ENCODE measurements at places on chromosomes 16 and 17.

DNA sequence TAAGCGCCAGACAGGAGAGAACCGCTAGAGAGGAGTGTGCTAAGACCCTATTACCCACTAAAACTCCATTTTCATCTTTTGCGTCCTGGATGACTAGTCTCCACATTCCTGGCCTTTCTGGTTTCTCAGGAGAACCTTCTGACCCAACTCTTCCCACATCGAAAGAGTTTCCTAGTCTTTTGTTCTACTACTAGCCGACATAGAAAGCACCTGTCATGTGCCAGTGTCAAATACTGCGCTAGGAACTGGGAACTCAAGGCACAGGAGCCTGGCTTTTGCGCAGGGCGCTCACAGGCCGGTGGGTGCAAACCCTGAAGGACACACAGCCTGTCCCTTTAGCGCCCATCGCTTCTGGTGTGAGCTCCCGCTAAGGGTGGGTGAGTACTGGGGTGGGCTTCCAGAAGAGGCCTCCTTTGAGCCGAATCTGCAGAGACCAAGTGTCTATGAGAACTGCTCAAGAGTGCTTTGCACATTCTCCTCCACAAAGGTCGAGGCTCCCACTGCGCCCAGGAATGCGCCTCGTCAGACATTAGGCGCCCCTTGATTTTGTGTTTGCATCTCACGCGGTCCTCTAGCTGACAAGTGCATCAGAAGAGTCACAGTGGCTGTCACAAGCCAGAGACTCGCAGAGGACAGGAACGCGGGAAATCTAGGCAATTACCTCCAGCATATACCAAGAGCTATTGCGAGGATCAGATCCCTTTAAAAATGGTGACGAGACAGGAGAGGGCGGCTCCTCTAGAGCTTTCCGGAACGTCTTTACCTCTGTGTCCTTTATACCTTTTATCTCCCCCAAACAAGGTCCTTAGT lies 2.0 kb upstream of the PSMB3 start:
- no peak for DNase-seq

DNA sequence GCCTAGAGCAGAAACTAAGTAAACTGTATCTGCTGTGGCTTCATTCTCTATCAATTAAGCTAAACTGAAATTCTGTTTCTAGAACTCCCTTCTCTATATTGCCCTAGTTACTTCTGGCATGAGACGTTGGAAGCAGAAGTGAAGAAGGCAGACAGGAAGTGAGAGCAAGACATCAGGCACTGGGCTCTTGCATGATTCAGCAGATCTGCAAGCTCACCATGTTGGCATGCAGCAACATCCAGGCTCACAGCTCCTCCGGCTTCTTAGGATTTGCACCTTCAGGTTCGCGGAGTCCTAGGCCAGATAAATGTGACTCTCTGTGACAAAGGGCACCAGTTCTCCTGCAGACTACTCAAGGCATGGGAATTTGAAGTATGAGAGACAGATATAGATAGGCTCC lies 148.3 kb downstream of the CDH8 start:
- no peak for DNase-seq

- no peak for DNase-seq
These were observed 15.3 kb upstream of the NPTX1 start for GRCh38 chr17:80491478-80492342.

DNA sequence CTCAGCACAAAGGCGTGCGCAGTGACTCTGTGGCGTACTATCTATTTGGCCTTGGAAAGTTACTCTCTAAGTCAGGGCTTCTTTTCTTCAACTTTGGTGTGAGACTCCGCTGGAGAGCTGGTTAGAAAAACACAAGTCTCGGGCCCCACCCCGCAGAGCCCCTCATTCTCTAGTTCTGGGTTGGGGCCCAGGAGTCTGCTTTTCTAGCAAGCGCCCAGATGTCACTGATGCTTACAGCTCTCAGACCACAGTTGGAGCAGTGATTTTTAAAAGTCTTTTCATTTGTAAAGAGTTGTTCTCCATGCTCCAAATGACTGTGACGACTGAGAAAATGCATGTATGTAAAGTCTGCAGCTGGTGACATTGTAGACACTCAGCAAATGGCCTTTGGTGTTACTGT lies 582.3 kb downstream of the WWOX start:
- DNase-seq, result no peak

- no peak for DNase-seq
These were observed 2.5 kb downstream of the KRT32 start for GRCh38 chr17:41464682-41465081.

- no peak for DNase-seq
These were observed 294.6 kb downstream of the CNTNAP4 start for GRCh38 chr16:76571755-76572154.

GRCh38 chr17:73240561-73240960 lies 21.1 kb downstream of the CPSF4L start:
- DNase-seq, result no peak

- DNase-seq, result no peak
These were observed 32.3 kb downstream of the FBXO31 start for GRCh38 chr16:87351320-87351698.

- DNase-seq, result no peak
These were observed 618 bp downstream of the AANAT start for GRCh38 chr17:76467809-76468633.

- DNase-seq, result no peak
These were observed 82.9 kb upstream of the FOXF1 start for GRCh38 chr16:86427433-86427851.

DNA sequence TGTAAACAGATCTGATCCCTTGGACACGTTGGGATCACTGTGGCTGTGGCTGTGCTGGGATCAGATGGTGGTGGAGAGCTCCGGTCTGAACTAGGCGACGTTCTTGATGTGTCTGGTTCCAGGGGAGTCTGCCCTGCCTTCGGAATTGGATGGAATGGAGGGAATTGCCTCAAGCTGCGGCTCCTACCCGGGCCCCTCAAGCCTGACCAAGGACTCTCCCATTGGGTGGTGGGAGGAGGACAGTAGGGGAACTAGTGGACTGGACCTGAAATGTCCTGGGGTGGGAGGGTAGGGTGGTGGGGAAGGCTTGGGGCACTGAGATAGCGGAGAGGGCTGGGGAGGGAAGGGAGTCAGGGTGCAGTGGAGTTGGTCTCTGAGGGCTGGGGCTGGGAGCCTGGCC lies 3.2 kb upstream of the UBALD1 start:
- DNase-seq, result no peak

DNA sequence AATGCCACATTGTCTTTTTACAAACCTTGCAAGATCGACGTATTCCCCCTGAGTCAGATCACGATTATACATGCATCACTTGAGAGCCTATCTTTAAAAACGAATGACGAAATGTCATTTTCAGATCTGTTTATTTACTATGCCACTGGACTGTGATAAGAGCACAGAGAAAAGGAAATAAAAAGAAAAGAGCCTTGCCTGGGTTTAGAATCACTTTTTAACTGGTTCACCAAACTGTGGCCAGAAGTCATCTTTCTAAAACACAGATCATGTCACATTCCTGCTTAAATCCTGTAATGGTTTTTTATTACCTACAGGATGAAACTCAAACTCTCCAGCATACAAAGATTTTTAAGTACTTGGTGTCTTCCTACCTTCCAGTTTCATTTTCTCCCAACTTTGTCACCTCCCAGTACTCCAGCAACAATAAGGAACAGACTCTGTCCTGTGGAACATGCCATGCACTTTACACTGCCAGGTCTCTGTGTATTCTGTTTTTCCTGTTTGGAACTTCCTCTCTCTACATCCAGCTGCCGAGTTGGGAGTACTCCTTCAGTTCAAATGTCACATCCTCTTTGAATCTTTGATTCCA lies 91.5 kb downstream of the SNX11 start:
- no peak for DNase-seq

- no peak for DNase-seq
These were observed 15.2 kb downstream of the IL34 start for GRCh38 chr16:70661534-70661917.

DNA sequence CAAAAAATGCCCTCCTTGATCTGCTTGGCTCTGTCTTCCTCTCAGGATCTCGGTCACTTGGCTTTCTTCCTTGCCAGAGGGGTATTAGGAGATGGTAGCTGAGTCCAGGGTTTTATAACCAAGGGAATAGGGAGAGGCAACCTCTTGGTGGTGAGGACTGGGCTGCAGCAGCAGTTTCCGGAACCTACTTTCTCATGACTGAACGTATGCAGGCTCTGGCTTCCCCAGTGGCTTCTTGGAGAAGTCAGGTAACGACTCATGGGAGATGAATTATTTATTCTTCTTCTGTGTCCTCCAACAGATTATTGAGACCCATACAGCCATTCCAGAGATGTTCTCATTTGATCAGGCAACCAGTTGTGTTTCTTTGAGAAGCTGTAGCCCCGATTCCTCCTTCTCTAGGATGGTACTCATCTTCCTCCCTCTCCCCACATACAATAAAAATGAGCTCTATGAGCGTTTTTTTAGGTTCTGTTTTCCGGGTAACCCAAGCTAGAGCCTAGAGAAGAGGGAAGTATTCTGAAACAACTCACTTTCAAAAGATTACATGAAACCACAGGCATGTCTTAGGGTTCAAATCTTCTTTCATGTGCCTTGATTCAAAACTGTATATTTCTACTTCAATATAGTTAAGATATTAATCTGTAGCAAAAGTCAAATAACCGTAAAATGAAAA lies 22.3 kb upstream of the DHX40 start:
- no peak for DNase-seq

DNA sequence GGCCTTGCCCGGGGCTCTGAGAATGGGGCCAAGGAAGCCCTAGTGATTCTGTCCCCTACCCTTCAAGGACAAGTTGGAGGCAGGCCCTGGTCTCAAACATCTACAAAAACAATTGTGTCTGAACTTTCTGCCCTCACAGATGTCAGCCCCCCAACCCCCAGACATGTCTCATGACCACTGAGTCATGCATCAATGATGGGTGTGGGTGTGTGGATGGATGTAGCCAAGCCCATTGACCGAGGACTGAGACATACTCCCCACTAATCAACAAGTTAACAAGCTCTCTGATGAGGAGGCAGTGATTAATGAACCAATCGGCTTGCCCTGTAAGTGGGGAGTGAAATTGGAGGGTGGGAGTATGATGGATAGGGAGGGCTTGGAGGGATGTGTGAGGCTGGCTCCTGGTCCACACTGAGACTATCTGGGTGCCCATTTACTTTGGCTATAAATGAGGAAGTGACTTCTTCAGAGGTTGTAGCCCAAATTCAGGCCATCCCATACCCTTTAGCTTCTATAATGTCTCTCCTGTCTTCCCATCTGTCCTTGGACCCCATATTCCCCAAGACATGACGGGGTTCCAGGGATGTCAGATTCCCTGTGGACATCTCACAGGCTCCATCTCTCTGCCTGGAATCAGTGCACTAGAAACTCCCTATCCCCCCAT lies 97.1 kb upstream of the TMEM97 start:
- no peak for DNase-seq

DNA sequence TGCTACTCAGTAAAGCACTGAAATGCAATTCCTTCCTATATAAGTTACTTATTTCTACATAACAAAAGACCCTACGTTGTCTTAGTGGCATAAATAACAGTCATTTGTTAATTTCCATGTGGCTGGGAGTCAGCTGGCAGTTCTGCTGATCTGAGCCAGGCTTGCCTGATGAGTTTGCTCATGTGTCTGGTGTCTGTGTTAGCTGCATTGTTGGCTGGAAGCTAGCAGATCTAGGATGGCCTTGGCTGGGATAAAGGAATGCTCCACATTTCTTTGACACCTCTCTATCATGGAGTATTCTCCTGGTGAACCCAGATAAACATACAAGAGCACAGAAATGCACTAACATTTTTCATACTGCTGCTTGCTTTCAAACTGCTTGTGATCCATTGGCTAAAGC lies 264.4 kb upstream of the MON1B start:
- no peak for DNase-seq

- DNase-seq, result no peak
These were observed 22.4 kb upstream of the MEOX1 start for GRCh38 chr17:43683928-43684653.

DNA sequence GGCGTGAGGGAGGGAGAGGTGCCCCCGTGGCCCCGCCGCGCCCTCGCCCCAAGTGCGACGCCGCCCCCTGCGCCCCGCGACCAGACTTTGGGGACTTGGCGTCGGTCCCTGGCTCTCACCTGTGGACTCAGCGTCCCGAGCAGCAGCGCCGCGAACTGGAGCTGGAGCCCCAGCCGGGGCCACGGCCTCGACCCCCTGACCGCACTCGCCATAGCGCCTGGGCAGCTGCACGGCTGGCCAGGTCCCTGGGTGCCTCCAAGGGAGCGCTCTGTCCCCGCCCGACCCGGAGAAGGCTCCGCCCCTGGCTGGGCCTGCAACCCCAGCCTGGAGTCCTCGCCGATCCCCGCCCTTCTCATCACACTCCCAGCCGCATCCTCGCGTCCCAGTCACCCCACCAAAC lies at the start of gene ERN2:
Gene ERN2, minus strand, starts transcription at position 247 of the 400 bp plus-strand sequence. Its CDS starts 35 bp downstream, at position 212.
- no peak for DNase-seq

- no peak for DNase-seq
These were observed 96.1 kb upstream of the XYLT1 start for GRCh38 chr16:17566656-17567450.

GRCh38 chr17:4043862-4044261 lies 79.6 kb upstream of the ATP2A3 start:
- peak; percentile 24 for DNase-seq

GRCh38 chr16:65959983-65960382 lies 406.5 kb upstream of the CDH5 start:
- no peak for DNase-seq

DNA sequence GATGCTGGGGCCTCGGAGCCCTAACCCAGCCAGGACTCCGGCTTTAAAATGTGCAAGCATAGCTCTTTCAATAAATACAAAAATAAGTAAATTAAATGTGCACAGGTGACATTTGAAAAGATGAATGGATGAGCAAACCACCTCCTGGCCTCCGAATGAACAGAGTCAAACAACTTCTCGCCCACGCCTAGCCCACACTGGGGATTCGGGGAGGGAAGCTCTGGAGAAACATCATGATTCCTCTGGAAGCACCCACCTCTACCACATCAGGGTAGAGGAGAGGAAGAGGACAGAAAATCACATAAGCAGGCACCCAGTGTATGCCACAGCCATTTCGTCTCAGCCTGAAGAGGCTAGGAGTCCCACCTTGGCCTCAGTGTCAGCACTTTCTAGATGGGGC lies 105.8 kb downstream of the SDK2 start:
- no peak for DNase-seq

DNA sequence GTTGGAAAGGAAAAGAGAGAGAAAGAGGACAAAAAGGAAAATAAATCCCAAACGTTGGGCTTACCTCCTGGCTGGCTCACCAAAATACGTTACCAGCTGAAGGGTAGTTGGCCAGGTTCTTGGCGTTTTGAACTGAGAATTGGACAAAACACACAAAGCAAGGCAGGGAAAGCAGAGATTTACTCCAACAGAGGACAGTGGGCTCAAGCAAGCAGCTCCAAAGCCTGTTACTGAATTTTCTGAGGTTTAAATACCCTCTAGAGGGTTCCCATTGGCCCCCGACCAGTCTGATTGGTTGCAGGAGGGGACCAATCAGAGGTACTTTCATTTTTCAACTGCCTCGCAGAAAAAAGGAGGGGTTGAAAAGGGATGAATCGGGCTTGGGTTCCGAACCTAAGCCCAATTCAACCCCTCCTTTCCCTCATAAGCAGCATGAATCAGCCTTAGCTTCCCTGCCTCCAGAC lies 55.6 kb upstream of the ALOX12 start:
- DNase-seq, result no peak

DNA sequence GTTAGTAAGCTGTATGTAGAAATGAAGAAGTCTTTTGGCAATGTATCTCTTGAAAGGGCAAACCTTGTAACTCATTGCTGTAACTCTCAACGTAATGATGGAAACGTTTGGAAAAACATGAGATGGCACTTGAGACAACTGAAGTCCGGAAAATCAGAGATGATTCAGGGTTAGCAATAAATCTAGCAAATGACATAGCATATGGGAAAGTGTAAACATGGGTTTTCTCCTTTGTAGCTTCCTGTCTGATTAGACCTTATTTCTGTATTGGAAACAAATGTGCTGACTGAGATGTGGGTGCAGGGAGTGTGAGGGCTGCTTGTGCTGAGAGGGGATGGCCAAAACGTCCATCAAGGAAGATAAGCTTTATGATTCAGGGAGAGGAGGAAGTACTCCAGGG lies 110.7 kb upstream of the FAM20A start:
- DNase-seq, result no peak
